ENCODE measurements at places on chromosomes 1 and 21. TPM values are rescaled to one million over a fixed set of nuclear protein-coding genes. Genes with fewer than 3 reads are reported as not detected.

- DNase-seq: no peak
Observed at GRCh38 chr21:38472412-38473108, 25.7 kb downstream of the ERG start.

DNA sequence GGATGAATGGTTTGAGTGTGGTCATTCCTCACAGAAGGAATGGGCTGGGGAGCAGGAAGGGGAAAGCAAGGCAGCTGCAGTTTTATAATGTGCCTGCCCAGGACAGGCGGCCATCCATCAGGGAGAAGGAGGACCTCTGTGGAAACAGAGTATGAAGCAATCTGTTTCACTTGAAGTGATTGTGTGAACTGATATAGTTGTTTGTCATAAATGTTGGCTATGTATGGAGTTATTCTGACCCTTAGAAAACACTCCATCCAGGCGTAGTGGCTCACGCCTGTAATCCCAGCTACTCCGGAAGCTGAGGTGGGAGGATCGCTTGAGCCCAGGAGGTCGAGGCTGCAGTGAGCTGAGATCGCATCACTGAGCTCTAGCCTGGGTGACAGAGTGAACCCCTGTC lies 46.5 kb downstream of the NENF start:
- DNase-seq: no peak

GRCh38 chr1:4587721-4588120 lies 66.7 kb upstream of the AJAP1 start:
- DNase-seq: no peak

Gene KISS1
- 2.9 TPM for total RNA-seq

DNA sequence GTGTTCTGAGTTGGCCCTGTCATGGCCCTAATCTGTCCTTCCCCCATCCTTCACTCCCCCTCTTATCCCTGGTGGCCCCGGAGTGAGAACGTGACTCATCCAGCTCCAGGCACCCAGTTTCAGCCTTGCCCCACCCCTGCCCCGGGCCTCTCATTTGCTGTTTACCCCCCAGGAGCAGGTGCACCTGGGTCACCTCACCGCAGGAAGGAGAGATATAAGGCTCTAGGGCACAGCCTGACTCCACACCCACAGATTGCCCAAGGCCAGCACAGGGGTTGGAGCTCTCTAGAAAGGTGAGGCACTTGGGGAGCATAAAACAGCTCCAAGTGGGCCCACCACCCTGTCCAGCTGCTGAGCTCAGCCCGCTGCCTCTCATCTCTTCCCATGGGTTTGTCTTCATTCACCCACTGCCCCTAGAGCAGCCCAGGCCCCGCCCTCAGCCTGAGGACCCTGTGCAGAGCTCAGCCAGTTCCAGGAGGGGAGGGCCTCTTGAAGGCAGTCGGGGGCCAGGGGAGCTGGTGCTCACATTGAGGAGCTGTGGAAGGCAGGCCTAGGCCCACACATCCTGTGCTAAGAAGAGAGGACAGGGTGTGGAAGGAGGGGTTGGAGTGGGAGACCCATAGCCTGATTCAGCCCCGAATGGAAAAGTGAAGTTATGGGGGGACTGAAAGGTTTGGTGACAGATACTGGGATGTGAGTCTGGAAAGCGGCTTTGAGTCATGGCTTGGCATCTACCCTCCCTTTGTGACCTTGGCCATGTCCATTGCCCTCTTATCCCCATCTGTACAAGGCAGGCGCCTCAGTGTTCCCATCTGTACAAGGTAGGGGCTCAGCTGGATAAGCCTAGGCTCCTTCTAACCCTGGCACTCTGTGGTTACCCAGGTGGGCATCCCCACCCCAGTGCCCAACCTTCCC lies 16.1 kb upstream of the GPR37L1 start:
- DNase-seq: peak; percentile 85

DNA sequence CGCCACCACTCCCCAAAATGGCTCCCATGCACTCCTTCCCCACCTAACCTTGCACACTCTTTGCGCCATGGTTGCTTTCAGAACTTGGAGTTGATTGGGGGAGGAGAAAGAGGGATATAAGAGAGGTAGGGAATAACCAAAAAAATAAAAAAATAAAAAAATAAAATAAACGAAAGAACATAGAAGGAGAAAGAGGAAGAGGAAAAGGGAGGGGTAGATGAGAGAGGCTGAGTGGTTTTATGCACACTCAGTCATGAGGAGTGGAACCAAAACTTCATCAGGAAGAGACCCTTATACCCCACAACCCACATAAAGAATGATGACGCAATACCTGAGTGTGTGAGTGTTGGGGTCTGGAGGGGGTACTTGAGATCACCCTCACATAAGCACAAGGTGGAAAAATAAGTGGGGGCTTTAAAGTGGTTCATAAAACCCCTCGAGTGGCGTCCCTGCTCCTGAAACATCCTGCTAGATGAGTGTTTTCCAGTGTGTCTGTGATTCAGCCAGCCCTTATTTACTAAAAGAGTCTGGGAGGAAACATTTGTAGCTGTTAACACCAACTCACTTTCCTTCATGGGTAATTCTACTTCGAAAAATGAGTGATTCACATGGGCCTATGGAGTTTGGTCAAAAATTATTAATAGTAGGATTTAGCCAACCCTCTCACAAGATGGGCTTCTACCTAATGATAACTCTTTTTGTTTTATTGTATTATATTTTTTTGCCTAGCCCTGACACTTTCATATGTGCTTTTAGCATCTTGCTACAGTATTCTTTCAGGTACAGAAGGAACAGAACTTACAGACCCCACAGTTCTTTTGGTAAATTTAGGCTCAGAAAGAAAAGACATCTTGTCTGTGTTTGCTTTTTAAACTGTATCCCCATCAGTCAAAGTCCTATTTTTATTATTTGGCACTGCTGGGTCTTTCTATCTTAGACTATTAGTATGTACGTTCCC lies 5.2 kb downstream of the SLAMF1 start:
- no peak for DNase-seq

GRCh38 chr1:152739841-152740240 lies 18.0 kb upstream of the KPRP start:
- no peak for DNase-seq

GRCh38 chr1:25699500-25700143 lies 83.0 kb downstream of the MAN1C1 start:
- DNase-seq: no peak

GRCh38 chr1:113684153-113684541 lies 75.1 kb downstream of the PHTF1 start:
- no peak for DNase-seq

GRCh38 chr1:156337888-156338179 lies 258 bp downstream of the CCT3 start:
- DNase-seq: no peak

- peak; percentile 23 for DNase-seq
Observed at GRCh38 chr1:22124592-22125229, 18.2 kb downstream of the WNT4 start.

- DNase-seq: no peak
Observed at GRCh38 chr1:55448261-55448660, 233.1 kb upstream of the USP24 start.

All from upper lobe of right lung (tissue), 1 donor.